ENCODE measurements at places on chromosomes 11 and 22.
A peak's percentile ranks its signal among the peaks of the same experiment; 100 is the strongest.

DNA sequence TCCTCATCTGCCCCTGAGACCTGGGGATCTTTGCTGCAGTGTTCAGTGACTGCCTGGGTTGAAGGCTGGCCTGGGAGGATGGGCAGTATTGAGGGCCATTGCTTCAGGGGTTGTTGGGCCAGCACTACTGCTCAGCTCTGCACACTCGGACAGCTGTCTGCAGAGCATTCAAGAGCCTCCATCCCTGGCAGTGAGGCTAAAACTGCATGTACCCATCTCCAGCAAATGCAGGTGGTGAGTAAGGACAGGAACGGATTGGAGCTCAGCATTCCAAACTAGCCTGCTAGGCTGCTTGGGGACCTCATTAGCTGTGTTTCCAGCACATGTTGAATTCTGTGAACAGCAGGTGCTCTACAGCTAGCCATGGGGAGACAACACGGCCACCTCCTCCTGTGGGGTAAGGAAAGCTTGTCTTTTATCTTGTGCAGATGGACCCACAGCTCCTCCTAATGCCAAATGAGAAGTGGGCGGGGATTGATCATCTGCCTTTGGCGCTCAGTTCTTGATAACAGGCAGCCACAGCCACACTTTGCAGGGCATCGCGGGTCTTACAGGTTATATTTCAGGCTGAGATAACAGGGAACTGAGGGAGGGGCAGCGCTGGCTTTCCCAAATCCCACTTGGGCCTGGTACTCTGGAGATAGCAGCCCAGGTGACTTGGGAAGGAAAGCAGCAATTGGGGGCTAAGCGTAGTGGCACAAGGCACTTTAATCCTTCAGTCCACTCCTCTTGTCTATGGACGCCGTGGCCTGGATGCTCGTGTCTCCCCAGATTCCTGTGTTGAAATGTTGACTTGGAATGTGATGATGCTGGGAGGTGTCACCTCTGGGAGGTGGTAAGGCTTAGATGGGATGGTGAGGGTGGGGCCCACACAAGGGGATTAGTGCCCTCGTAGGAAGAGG is 254.5 kb upstream of the B3GAT1 start:
- no peak for DNase-seq

GRCh38 chr11:13302420-13302958 is 24.9 kb downstream of the BMAL1 start:
- no peak for DNase-seq

DNA sequence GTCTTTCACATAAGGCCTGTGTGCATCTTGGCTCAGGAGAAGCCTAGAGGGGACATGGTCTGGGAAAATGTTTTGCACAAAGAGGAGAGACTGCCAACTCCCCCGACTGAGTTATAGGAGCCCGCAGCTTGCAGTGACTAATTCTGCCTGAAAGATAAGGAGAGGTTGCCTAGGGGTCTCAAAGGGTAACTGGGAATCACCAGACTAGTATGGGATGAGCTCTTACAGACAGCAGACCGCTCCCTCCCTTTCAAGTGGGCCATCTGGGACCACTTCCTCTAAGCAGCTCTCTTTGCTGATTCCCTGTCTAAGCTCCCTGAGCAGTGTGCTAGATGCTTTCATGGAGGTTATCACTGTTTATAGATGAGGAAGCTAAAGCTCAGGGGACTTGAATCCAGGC is 105.1 kb downstream of the TENM4 start:
- DNase-seq, result no peak

DNA sequence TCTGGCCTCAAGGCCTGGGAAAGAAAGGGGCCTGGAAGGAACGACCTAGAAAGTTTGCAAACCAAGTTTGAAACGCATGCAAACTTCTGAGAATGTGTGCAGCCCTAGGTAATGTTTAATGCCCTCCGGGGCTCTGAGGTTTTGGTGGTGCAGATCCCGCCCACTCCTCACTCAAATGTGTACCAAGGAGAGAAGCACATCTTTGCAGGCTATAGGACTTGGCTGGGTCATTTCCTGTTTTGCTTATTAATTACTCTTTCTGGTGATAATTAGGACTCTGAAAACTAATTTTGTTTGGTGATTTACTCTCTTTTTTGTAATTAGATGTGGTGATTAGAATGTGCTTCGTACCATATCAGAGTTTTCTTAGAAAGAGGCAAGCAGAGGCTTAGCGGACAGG is 625.9 kb upstream of the CADM1 start:
- DNase-seq, result no peak

GRCh38 chr11:78809931-78810541 is 235.4 kb upstream of the NARS2 start:
- no peak for DNase-seq

- DNase-seq, result peak; percentile 52
Observed at GRCh38 chr11:46237248-46238077, 40.0 kb upstream of the CREB3L1 start.

DNA sequence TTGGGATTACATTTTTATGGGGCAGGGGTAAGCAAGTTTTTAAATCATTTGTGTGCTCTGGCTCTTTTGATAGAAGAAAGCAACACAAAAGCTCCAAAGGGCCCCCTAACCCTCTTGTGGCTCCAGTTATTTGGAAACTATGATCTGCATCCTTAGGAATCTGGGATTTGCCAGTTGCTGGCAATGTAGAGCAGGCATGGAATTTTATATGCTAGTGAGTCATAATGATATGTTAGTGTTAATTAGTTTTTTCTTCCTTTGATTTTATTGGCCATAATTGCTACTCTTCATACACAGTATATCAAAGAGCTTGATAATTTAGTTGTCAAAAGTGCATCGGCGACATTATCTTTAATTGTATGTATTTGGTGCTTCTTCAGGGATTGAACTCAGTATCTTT is 10.1 kb downstream of the RAG1 start:
- DNase-seq, result no peak

DNA sequence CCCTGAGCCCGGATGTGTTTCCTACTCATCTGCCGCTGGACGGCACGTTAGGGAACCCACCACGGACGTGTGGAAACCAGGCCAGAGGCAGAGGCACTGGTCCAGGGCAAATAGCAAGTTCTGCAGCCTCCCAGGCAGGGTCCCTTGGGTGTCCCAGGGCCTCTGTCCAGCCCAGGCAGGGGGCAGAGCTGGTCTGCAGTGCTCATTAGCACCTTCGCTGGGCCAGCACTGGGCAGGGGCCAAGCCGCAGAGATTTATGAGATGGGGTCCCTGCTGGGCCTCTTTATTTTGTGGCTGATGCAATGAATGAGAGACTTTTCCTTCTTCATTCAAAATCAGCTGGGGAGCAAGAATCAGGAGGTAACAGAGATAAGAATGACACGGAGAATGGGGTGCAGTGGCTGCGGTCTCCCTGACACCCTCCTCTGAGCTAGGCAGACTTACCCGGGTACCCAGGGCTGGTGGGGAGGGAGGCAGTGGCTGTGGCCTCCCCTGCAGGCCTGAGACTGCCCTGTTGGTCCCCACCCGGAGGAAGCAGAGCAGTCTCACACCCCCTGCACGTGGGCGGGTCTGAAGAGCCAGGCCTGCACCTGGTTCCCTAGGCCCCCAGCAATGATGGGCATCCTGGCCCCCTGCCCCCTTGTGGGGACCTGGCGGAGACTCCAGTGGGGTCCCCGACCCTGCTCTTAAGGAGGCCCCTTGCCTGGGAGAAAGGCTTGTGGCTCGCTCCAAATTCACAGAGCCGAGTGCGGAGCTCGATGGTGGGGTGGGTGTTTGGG is 14.0 kb upstream of the PARVG start:
- no peak for DNase-seq

GRCh38 chr22:36315325-36315724 is 62.4 kb downstream of the APOL1 start:
- no peak for DNase-seq

GRCh38 chr11:102807921-102808320 is 10.0 kb upstream of the MMP1 start:
- DNase-seq, result no peak

DNA sequence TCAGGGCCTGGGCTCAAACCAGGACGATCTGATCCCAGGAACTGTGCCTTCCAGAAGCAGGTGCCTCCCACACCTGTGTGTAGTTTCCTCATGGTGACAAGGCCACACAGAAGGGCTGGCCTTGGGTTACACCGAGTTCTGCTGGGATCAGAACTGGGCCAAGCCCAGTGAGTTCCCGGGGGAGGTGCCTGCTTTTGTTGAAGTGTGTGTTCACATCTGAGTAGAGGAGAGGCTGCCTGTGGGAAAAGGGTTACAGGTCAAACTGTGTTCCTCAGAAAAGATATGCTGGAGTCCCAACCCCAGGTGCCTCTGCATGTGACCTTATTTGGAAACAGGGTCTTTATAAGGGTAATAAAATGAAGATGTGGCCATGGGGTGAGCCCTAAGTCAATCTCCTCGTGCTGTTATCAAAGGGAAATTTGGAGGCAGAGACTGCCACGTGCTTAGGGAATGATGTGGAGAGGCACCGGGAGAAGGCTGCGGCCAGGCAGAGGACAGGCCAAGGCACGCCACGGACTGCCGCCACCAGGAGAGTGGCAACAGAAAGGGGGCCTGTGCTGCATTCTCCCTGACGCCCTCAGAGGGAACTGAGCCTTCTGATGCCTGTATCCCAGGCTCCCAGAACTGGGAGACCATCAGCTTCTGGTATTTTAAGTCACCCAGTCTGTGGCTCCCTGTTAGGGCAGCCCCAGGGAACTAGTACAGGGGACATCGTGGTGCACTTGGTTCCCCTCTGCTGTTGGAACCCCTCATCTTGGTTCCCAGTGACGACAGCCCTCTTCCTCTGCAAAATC is 158.8 kb downstream of the CACNA1I start:
- no peak for DNase-seq

- DNase-seq, result no peak
Observed at GRCh38 chr11:15955595-15955994, 400.8 kb downstream of the SOX6 start.

GRCh38 chr11:73141031-73141308 is 1.1 kb downstream of the FCHSD2 start:
- no peak for DNase-seq

- DNase-seq, result no peak
Observed at GRCh38 chr22:45413013-45413367, 409 bp downstream of the SMC1B start.

DNA sequence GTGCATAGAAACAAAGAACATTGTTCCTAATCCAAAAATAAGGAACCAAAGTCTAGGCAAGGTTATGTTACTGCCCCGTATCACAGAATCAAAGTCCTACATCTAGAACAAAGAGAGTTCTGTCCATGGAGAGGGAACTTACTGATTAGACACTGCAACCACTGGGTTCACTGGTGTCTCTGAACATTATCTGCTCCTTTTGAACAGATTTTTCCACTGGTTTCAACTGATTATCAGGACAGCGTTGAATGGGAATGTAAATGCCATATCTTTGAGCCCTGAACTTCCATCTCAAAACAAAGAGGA is 20.1 kb upstream of the OR8D2 start:
- DNase-seq, result no peak

- DNase-seq, result no peak
Observed at GRCh38 chr11:129968591-129969419, 33.8 kb downstream of the PRDM10 start.

- DNase-seq, result no peak
Observed at GRCh38 chr11:2779981-2780849, 80.4 kb upstream of the KCNQ1OT1 start.

GRCh38 chr11:105297463-105297862 is 157.9 kb upstream of the CARD18 start:
- DNase-seq, result no peak

GRCh38 chr22:41919357-41920224 is 4.7 kb upstream of the SHISA8 start:
- DNase-seq, result no peak

- DNase-seq, result no peak
Observed at GRCh38 chr22:50104141-50104544, 14.3 kb downstream of the MOV10L1 start.

DNA sequence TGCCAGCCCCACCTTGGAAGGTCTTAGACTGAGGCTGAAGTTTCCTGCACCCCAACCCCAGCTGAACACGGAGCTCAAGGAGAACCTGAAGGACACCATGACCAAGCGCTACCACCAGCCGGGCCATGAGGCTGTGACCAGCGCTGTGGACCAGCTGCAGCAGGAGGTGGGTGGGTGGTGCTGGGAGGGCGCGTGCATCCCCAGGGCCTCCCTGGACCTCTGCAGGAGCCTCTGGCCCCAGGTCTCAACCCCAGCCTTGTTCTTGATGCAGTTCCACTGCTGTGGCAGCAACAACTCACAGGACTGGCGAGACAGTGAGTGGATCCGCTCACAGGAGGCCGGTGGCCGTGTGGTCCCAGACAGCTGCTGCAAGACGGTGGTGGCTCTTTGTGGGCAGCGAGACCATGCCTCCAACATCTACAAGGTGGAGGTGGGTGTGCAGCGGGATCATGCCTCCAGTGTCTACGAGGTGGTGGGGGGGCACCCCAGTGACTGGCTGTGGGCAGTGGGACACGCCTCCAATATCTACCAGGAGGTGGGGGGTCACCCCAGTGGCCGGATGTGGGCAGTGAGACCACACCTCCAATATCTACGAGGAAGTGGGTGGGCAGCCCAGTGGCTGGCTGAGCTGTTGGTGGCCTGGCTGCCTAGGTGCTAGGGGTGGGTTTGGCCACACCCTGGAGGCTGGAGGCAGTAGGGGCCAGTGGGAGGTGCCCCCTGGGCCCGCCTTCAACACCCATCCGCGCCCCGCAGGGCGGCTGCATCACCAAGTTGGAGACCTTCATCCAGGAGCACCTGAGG is 4.6 kb downstream of the CD151 start:
- no peak for DNase-seq

GRCh38 chr11:119694334-119694733 is 34.7 kb downstream of the NECTIN1 start:
- no peak for DNase-seq

DNA sequence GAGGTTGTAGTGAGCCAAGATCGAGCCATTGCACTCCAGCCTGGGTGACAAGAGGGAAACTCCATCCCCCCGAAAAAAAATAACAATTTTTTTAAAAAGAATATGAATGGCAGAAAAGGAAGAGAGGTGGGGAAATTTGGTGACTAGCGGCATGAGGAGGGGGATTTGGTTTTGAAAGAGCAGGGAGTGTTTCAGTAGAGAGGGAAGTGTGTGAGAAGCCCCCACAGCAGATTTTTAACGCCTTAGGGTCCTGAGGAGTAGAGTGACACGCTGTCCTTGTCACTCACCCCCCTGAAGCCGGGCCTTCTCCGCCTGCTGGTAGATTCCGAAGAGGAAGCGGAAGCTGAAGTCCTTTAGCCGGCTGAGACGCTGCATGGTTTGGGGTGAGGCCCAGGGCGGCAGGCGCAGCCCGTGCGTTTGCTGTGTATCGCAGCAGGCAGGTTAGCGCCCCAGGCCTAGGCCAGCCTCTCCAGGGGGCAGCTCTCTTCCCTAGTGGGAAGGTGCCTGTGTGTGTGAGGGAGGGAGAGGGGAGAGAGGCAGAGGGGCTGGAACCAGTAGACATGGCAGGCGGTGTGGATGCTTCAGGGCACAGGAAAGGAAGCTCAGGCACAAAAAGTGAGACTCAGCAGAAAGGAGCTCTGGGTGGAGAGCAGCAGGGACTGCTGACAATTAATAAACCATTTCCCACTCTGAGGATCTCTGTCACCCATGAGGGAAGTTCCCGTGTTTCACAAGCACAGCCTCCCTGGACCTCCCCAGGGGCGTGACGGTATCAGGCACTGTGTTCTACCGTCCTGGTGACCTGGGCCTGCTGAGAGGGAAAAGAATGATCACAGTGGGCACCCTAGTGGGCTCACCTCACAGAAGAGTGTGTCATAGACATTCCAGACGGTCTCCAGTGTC is 3.9 kb downstream of the ACP2 start:
- no peak for DNase-seq
